ENCODE measurements at places on chromosomes 2 and 18.

GRCh38 chr18:54220406-54220805 is 4.1 kb downstream of the MBD2 start:
- no peak for DNase-seq

DNA sequence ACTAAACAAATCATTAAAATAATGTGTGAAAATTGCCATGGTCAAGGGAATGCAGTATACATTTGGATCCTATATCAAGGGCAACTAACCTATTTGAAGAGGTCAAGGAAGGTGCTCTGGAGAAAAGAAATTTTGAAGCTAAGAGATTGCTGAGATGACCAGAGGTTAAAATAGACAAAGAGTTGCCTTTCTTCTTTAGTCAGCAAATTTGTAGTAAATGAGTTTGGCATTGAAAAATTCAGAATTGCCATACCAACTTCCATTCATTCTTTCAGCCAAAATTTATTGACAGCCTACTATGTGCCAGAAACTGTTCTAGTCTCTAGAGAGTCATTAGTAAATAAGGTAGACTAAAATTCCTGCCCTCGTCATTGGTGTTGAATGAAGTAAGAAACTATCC is 396.2 kb downstream of the BCL11A start:
- DNase-seq = no peak

DNA sequence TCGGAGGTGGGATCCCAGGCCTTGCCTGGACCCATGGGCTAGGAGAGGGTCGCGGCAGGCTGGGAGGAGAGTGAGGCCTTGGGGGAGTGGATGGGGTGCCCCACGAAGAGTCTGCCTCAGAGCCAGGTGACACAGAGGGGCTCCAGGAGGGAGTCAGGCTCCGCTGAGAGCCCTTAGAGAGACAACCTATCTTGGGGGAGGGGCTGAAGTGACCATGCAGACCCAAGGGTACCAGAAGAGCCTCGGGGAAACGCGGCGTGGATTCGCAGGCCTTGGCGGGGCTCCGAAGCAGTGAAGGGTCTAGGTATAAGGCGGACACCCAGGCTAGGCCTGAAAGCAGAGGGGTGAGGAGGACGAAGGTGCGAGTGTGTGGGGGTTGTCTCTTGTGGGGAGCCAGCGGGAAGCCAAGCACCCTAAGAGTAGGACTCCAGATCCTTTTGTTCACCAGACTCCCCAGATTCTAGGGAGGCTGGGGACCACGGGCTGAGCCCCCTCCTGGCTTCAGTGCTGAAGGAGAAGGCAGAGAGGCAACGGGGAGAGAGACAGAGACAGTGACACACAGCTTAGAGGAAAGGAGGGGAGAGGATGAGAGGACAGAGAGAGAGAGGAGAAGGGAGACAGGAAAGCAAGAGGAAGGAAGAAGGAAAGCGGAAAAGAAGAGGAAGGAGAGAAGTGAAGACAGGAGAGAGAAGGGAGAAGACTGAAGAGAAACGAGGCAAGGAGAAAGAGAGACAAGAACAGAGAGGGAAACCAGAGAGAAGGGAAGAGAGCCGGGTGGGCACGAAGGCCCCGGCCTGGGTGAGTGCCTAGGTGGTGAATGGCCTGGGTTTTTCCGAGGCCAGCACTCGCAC is 1.1 kb upstream of the HOXD11 start:
- DNase-seq = no peak

- no peak for DNase-seq
These were observed 5.0 kb downstream of the CFAP221 start for GRCh38 chr2:119549241-119549640.

DNA sequence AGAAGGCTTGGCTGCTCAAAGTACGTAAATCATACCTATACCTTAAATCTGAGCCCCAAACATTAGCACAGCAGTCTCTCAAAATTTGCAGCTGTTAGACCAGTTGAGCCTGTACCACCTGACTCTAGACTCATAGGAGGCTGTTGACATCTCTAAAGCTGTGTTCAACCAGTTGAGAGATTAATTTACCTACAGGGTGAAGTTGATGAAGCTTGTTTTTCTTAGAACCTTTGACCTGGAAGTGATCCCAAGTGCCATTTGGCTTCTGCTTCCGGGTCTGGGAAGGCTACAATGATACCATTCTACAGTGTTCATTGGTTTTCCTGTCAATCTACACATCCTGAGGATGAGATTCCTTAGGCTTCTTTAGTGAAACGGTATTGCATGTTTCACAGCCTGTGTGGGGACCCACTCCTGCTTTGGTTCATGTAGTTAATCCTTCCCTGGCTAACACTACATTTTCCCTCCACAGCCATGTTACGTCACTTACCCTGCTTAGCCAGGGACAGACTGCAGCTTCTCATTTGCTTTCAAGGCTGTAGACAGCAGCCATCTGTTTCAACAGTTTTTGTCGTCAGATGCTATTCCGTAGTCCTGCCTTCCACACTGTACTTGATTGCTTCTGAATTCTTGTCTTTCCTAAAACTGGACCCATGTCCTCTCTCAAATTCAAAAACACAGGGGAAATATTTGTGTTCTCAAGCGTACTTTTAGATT is 4.7 kb upstream of the IL1RL2 start:
- no peak for DNase-seq

DNA sequence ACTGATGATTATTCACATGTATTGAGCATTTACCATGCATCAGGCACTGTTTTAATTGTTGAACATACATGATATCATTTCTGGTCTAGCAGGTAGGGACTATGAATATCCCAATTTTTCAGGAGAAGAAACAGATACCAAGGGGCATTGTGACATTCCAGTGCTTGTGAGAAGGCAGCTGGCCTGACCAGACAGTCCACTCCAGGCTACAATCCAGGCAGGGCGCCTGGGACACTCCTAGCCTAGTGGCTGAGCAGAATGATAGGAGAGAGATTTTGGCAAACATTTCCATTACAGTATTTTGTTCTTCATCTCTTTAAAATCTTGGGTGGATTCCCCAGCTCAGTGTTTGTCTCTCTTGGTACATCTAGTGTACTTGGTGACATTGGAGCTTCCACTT is 24.9 kb downstream of the ZNF892 start:
- DNase-seq = no peak

GRCh38 chr2:215372968-215373649 is 61.2 kb downstream of the ATIC start:
- DNase-seq = no peak

GRCh38 chr18:79402977-79403722 is 7.4 kb downstream of the NFATC1 start:
- no peak for DNase-seq

DNA sequence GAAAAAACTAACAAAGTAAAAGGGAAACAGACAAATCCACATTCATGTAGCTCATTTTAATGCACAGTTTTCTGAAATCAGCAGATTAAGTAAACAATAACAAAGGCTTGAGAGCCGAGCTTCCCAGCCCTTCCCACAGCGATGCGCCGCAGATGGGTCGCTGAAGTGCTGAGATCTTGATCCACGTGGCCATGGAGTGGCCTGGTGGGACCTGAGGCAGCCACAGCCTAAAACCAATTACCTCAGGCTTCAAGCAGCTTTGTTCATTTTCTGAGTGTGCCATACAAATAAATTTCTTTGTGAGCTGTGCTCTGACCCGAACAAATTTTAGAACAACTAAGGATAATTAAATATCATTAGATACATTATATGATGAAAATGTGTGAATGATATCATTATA is 25.6 kb upstream of the CYRIA start:
- no peak for DNase-seq

GRCh38 chr18:76963936-76964335 is 141.6 kb downstream of the ZNF236 start:
- no peak for DNase-seq

- DNase-seq = no peak
These were observed 251.6 kb upstream of the NCKAP5 start for GRCh38 chr2:133819906-133820305.

GRCh38 chr2:236173036-236173728 is 5.0 kb upstream of the GBX2 start:
- DNase-seq = no peak
